ENCODE measurements at places on chromosomes 5 and 9. TPM values are rescaled to one million over a fixed set of nuclear protein-coding genes. Genes with fewer than 3 reads are reported as not detected.

TTC23L gene
- total RNA-seq = 0.31 TPM

APBA1 gene
- total RNA-seq = 15.2 TPM

TERT gene
- total RNA-seq = not detected

SMIM33 gene
- not detected for total RNA-seq

PCDHB9 gene
- 0.44 TPM for total RNA-seq

EDIL3 gene
- total RNA-seq = 512 TPM
